ENCODE measurements at places on chromosomes 5 and 9.
A peak's percentile ranks its signal among the peaks of the same experiment; 100 is the strongest.

DNA sequence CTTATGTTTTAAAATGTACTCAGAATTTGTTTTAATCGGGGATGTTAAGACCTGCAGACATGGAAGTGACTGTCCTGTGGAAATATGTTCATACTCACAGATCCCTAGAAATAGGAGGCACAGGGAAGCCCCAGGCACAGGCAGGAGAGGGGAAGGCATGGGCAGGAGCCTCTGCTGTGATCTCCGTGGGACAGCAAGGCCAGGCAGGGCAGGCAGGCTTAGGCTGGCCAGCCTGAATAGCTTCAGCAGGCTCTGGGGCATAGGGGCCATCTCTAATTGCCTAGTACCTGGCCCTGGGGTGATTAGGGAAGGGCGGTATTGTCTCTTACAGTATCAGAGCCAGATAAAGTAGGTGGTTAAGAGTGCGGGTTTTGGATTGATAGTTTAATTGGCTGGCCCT, 59.8 kb upstream of the PLEKHG4B start:
- no peak for DNase-seq

- no peak for DNase-seq
Observed at GRCh38 chr5:148376198-148376597, 7.6 kb upstream of the FBXO38 start.

GRCh38 chr9:70044490-70045307, 1.1 kb downstream of the MAMDC2 start:
- no peak for DNase-seq

GRCh38 chr9:109213285-109214121, 46.5 kb upstream of the FRRS1L start:
- no peak for DNase-seq

DNA sequence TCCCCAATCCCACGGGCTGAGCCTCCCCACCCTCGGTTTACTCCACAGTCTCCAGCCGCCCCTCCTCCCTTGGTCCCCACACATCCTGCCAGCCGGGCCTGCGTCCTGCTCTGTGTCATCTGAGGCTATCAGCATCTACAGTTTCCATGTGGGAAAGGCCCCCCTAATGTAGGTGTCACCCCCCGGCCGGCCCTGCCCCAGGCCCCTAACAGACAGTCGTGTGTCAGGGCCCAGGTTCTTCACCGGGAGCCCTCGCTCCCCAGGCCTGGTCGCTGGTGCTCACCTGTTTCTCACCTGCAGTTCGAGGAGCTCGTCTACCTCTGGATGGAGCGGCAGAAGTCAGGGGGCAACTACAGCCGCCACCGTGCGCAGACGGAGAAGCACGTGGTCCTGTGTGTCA, 62.7 kb downstream of the KCNT1 start:
- no peak for DNase-seq

GRCh38 chr5:139147483-139148087, 50.6 kb downstream of the SIL1 start:
- DNase-seq, result no peak

- DNase-seq, result peak; percentile 53
Observed at GRCh38 chr5:138068742-138069600, 14.9 kb upstream of the WNT8A start.

DNA sequence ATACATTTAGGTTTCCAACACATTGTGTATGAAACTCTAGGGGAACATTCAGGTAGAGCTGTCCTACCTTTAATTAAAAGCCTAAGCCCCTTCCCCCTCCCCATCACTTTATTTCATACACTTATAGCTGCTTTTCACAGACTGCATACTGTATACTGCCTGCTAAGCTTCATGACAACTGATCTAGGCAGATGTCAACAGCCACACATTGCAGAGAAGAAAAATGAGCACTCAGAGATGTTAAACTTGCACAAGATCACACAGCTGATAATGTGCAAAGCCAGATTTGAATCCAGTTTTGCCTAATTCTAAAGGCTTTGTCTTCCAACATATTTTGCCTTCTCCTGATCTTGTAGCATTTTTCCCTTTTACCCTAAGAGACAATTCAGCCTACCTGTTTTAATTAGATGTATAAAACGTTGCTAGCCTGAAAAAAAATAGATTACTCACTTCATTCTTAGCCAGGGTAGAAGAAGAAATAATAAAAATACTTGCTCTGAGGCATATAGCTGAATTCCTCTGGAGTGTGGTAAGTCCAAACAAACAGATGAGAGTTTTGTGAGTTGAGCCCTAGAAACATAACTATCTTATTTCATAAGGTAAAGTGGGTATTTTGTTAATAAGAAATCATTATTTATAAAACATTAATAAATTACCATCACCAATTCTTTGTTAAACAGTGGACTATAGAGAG, 56.9 kb upstream of the CAST start:
- DNase-seq, result no peak

DNA sequence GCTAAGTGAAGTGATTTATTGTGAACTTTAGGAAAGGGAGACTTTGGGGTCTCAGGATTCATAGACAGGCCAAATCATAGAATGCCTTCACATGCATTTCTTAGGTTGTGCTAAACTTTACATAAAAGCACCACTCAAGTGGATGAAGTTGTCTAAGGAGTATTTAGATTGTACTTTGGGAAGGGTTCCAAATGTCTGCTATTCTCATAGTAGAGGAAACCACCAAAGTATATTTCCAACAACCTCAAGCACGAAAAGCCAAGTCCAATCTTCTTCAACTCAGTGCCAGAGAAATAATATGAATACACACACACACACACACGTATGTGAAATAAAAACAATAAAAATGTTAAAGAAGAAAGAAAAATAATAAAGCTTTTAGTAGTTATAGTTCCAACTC, 41.8 kb downstream of the ENC1 start:
- DNase-seq, result no peak

DNA sequence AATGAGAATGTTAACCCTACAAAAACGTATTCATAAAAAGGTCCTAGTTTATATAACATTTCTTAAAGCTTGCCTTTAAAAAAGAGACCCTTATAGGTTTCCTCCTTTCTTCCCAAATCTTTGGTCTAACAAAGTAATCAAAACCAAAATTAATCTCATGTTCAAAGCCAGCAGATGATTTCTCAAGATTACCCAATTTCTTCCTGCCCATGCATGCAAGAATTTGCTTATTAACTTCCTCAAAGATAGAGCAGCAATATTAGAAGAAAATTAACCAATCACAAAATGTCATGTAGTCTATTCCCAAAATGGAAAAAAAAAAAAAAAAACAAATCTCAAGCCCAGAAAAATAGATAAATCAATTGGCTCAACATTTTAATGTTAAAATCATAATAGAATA, 114.9 kb downstream of the MLLT3 start:
- DNase-seq, result no peak

DNA sequence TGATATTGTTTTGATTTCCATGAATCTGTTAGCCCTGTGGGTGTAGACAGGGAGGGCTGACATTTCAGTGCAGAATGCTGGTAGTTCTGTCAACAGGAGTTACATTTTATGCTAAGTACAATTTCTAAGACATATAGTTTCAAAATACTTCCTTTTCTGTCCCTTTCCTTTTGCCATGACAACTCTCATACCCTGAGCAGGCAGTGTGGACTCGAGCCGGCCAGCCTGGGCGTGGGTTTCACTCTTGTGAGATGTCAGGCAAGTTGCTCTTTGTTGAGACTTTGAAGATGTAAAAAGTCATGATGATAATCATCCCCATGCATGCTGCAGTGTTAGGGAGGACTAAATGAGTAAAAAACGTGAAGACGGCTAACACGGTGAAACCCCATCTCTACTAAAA, 197.9 kb downstream of the CFAP90 start:
- DNase-seq, result no peak

DNA sequence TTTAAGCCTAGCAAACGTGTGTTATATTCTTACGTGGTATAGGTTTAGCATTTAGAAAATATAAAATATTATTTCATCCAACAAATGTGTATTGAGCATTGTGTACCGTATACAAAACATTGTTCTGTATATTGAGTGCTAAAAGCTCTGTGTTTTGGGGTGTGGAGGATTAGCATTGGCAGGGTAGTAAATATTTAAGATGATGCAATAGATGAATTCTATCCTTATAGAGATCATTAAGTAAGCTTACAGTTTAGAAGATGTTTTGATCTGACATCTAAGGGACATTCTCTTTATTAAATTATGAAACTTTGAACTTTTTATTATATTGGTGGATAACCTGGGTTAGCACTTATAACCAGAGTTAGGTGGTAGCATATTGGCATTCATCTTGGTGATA, 48.5 kb upstream of the GLIPR2 start:
- no peak for DNase-seq

DNA sequence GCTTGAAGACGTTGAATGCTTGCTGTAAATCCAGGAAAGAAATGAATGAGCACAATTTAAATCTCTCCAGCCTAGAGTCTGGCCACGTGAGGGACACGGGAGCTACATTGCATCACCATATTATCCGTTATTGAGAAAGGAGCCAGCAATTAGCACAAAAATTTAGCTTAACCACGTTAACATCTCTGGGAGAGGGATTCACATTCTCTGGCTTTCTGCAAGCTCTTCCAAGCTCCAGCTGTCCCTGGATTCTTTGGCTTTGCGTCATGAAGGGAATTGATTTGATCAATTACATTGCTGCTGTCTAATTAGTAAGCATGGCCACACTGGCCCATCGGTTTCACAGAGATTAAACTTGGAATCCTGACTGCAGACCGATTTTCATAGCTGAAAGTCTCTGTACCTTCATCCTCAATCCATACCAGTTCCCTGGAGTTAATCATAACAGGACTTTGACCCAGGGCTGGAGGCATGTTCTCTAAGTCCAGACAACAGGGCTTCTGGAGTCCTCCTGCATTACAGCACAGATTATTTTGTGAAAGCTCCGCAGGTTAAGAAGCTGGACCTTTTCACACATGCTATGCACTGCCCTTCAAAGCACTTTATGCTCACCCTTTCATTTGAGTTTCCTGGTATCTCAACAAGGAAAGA, 31.6 kb downstream of the ADRA1B start:
- DNase-seq, result no peak

DNA sequence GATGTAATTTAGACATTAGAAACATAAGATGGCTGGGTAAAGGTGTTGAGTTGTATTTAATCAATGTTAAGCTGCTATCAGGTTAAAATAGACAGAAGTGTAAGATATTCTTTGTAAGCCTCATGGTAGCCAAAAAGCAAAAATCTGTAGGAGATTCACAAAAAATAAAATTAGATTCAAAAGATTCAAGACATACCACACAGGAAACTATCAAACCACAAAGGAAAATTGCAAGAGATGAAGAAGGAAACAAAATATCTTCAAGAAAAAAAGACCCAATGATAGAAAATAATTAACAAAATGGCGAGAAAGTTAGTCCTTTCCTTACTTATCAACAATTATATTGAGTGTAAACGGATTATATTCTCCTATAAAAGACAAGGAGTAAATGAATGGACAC, 15.3 kb downstream of the XRCC4 start:
- DNase-seq, result no peak

- no peak for DNase-seq
Observed at GRCh38 chr5:32960340-32961058, 249.4 kb downstream of the NPR3 start.
